ENCODE measurements at places on chromosomes 11 and 22.

- no peak for DNase-seq
These were observed 106.3 kb upstream of the CARD18 start for GRCh38 chr11:105245781-105246315.

GRCh38 chr11:65130631-65131416, 3.5 kb downstream of the SYVN1 start:
- DNase-seq = no peak

DNA sequence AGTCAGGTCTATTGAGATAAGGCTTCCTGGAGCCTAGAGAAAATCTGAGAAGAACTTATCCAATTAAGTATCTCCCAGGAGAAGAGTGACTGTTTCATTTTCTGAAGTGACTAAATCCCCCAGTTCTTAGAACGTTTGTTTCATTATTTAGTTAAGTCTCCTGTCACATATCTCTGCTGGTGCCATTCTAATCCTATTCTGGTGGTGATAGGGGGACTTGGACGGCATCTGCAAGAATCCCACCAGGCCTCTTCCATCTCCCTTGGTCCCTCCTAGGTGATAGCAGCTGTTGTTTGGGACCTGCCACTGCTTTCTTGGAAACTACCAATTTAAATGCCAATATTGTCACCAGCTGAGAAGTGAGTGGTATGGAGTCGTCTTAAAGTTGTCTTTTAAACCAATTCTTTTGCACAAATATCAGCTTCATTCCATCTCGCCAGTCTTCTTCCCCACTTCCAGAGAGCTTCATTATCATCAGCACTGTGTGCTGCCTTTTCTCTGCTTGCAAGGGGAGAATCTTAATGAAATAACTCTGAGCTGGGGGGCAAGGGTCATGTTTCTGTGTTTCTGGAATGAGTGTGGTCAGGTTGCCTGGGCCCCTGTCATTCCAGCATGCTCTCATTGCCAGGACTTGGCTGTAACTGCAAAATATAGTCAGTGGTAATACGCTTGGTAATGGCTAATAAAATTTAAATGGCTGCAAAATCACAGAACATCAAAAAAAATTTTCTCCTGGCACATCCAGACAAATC, 104.8 kb downstream of the LDLRAD3 start:
- no peak for DNase-seq

DNA sequence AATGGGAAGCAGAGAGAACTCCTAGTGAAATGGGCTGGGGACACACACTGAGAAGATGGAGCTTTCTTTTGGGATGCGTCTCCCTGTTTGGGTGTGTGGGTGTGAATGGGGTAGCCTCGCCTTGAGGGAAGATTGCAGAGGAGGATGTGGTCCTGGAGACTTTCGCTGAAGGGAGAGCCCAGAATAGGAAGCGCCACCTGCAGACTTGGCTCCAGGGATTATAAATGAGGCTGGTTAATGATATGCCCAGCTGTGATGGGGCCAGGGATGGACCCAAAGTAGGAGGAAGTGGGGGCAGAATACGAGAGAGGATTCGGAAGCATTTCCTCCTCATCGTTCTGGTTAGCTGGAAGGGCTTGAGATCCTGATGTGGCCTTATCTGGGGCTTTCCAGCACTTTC, 13.7 kb downstream of the RELT start:
- DNase-seq = no peak

GRCh38 chr22:48456449-48456848, 1371.2 kb downstream of the BRD1 start:
- no peak for DNase-seq

- DNase-seq = no peak
These were observed 2.8 kb downstream of the RCOR2 start for GRCh38 chr11:63913866-63914830.

- DNase-seq = no peak
These were observed 1.2 kb upstream of the ARFGAP2 start for GRCh38 chr11:47177846-47178245.

GRCh38 chr11:3341298-3341697, 37.6 kb downstream of the ZNF195 start:
- peak; percentile 85 for DNase-seq

DNA sequence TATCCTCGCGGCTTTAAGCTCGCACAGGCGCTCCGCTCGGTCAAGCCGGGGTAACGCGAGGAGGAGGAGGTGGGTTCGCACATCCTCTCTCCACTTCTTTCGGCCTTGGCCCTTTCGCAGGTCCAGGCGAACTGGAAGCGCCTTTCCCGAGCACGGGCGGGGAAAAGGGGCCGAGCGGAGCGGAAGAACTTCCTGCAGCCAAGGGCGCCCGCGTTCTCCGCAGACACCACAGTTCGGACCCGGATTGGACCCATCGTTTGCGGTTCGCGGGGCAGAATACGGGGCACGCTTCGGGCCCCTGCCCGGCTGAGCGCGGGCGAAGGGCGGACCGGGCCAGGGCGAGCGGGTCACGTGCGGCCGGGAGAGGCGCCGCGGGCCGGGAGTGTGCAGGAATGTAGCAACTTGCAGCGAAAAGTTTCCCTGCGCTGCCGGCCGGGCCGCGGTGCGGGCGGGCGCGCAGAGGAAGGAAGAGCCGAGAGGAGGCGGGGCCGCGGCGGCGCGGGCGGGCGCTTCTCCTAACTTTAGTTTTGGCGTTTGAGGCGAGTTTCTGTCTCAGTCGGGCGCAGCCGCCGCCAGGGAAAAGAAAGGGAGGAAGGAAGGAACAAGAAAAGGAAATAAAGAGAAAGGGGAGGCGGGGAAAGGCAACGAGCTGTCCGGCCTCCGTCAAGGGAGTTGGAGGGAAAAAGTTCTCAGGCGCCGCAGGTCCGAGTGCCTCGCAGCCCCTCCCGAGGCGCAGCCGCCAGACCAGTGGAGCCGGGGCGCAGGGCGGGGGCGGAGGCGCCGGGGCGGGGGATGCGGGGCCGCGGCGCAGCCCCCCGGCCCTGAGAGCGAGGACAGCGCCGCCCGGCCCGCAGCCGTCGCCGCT, at the start of gene YAP1:
YAP1 (plus strand) TSS at position 552 of the 865 bp plus-strand sequence. CDS start 402 bp downstream, outside the sequence.
- DNase-seq = peak; percentile 84

DNA sequence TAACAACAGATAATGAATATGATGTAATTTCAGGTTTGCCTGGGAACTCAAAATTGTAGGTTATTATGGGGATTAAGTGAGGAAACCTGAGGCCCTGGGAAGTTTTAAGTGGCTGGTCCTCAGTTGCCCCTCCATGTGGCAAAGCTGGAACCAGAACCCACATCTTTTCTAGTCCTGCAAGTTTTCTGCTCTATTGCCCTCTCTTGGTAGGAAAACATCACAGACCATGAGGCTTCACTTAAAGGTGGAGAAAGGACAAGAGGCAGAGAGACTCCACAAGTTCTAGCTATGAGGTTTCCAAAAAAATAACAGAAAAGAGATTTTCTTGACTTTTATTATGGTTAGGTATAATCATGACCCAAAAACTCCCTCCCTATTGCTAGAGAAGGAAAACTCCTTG, 115.5 kb upstream of the DDI1 start:
- no peak for DNase-seq

GRCh38 chr11:74055938-74056337, 47.1 kb upstream of the UCP3 start:
- DNase-seq = no peak

DNA sequence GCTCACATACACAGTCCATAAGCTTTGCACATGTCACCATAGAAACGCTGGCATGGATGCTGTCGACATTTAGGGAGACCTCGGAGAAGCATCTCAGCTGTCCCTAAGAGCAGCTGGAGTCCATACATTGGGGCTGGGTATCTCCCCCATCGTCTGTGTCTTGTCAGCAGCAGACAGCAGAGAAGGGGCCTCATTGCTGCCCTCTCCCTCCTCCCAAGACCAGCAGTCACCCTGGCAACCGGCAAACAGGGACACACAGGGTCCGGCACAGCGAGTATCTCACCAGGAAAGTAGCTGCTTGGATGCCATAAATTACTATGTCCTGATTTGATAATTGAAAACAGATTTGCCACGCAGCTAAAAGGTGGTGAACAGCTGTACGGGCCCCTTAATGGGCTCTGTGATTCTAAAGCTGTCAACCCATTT, 84.4 kb downstream of the CD44 start:
- DNase-seq = no peak
